Iris pigment epithelial cell (primary cell): ENCODE measurements at places on chromosomes 4 and X.

GRCh38 chr4:100299046-100299840 lies 109.0 kb upstream of the DDIT4L start:
- DNase-seq = peak; percentile 89

DNA sequence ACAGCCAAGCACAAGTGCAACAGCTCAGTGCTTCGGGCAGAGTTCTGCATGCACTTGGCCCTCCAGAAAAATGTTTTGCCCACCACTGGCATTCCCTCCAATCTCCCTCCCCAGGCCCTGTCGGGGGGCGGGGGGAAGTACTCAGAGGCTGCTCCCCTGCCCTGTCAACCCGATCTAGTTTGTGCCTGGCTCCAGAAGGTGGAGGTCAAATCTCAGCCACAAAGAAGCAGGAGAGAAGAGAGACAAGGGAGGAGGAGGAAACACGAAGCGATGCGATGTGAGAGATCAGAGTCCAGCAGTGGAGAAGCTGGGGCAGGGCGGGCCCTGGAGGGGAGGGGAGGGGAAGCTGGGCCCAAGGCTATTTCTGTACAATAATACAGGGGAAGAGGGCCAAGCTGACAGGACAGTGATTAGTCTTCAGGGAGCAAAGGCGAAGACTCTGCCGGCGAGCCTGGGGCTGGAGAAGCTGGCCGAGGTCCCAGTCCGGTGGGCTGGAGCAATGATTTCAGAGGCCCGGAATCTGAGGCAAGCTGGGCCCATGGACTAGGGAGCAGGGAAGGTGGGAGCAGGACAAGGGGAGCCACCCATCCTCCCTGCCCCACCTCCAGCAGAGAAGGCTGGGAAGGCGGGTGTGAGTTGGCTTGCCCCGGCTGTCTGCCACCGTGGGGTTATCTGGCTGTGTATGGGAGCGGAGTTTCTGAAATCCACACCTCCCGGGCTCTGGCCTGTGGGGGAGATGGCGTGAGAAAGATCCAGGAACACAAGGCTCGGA lies 167.1 kb downstream of the EFNB1 start:
- peak; percentile 43 for DNase-seq

DNA sequence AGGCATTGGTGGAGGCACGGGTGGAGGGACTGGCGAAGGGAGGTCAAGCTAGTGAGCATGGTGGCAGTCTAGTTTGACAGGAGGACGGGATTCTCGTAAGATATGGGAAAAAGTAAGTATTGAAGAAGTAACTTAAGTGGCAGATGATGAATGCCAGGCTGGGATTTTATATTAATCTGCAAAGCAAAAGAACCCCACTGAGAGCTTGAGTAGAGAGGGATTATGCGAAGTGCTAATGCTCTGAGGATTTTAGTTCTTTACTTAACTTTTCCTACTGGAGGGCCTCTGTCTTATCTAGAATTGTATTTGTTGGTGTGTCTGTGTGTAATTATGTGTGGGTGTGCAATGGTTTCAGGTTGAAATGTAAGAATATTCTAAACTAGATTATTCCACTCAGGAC lies 327.9 kb downstream of the FAT4 start:
- DNase-seq = no peak

GRCh38 chr4:8373973-8374545 lies 66.5 kb downstream of the ACOX3 start:
- DNase-seq = no peak

- no peak for DNase-seq
Observed at GRCh38 chr4:25608644-25609043, 47.0 kb upstream of the SLC34A2 start.

- no peak for DNase-seq
Observed at GRCh38 chr4:184306470-184306869, 88.8 kb upstream of the ENPP6 start.

GRCh38 chr4:83771113-83771705 lies 235.3 kb downstream of the GPAT3 start:
- DNase-seq = peak; percentile 55

DNA sequence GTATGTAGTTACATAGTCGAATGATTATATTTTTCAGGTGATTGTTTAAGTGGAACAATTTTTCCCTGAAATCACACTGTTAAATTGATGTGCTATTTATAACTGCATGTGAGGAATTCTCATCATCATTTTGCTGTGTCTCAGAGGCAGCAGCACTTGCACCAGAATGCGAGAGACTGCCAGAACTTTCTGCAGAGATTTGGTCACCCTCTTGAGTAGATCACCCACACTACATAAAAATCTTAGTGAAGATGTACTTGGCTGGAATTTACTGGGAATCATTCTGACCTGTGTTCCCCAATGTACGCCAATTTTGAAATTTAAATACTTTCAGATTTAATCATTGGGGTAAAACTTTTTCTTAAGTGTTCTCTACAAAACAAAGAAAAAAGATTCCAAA lies 5.4 kb downstream of the UGT2B4 start:
- DNase-seq = no peak
